Activated naive CD4-positive, alpha-beta T cell treated with Interleukin-2 at 50 U/mL for 16 hours (primary cell): ENCODE measurements at places on chromosomes 5 and 9.

DNA sequence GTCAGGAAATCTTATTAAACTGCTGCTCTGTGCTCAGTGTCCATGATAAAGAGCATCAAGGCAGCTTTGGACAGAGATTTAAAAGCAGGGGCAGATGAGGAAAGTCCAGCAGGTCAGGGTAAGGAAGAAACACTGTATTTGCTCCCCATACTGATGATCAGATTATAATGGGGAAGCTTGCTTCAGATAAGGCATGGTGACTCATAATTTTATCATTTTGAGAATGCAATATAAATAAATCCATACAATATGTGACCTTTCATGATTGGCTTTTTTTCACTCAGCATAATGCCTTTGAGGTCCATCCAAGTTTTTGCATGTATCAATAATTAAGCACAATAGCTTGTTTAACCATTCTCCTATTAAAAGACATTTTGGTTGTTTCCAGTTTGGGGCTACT lies 48.1 kb upstream of the LHFPL2 start:
- no peak for DNase-seq

DNA sequence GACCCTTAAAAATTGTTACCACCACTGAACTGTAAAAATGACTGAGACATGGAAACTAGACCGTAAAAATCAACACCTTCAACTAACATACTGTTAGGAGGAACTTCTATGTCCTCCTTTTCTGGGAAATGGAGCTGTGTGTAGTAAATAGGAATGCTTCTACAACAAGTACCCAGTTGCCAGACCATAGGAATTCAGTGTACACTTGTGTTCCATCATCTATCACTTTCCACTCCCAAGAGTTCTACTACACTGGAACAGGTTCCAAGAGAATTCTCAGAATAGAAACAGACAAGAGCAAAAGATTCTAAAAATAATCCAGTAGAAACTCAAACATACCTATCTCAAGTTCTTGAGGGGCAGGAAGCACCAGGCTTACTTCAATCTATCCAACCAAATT lies 23.6 kb downstream of the UBAP2 start:
- DNase-seq, result no peak

DNA sequence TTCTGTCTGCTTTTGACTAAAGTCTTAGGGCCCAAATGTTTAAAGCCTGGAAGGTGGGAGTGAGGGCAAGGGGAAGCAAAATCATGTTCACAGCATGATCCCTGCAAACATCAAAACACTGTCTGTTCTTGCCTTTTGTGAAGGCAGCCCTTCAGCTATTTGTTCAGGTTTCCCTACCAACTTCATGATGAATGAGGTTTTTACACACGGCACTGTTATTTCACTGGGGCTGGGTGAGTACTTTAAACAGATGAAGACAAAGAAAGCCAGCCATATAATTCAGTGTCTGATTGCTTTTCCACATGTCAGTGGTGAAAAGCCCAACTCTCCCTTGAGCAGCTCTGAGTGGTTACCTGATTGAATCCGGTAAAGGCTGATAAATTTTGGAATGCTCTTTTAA lies 224.7 kb upstream of the GRAMD2B start:
- no peak for DNase-seq

GRCh38 chr9:113322671-113323070 lies 17.4 kb downstream of the WDR31 start:
- DNase-seq, result no peak

GRCh38 chr9:90640361-90640760 lies 2.3 kb downstream of the DIRAS2 start:
- DNase-seq, result no peak

DNA sequence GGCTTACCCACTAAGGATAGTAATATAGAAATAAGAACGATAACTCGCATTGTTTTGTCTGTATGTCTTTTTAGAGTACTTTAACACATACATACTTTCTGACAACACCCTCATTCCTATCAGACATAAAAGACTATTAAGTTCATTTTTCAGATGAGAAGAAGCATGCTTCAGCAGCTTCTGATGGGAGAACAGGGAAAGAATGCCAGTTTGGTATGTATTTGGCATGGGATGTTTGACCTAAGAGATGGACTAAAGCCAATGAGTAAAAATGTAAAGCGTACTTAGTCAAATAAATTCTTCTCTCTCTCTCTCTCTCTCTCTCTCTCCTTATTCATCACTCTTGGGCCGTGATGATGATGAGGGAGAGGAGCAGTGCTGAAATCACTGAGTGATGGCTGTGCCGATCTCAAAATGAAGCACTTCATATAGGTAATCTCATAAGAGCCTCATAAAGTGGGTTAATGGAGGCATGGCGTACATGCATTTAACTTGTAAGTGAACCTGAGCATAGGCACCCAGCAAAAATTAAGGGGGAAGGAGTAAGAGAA lies 71.5 kb downstream of the SLIT3 start:
- DNase-seq, result no peak

DNA sequence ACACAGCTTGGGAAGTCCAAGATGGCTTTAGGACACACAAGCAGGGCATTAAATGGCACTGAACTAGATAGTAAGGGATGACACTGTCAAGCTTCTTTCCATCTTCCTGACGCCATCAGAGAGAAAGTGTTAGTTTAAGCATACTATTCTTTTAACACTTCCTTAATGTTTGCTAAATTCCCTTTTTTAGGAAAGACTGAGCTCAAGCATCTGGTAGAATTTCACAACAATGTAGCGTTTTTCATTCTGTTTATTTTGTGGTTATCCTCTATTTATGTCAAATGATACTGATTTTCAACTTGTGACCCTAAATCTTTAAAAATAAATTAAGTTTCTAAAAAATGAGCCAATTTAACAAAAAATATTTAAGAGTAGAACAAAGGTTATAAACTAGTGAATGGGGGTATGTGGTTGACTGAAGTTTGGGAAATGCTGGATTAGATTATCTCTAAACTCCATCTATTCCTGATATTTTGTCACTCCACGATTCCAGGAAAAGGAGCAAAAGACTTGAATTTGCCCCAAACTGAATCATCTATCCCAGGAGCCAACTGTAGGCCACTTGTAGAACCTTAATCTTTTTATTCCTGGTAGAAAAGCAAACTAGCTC lies 147.4 kb upstream of the KLF9 start:
- DNase-seq, result no peak

DNA sequence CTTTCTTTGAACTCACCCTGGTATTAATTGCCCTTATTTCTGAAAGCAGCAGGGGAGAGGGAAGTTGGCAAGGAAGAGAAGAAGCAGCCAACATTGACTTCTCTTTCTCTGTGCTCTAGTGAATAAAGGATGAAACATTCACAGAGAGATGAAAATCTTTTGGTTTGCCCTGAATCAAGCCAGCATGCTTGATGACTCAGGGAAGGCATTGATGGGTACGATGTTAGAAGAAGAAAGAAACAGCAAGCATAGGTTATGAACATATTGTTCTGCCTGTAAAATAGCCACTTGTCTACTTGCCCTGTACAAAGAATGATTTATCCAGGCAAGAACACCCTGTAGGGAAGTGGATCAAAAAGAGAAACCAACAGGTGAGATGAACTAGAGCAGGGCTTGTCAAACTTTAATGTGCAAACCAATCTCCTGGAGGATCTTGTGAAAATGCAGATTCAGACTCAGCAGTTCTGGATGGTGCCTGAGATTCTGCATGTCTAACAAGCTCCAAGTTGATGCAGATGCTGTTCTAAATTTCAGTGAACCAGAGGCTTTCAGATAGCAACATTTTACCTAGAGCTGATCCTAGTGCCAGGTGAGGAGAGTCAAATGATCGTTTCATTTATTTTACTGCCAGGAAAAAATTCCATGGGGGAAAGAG lies 586.6 kb upstream of the TLE4 start:
- DNase-seq, result no peak

- no peak for DNase-seq
Measured at GRCh38 chr9:93099551-93100275, 3.7 kb downstream of the CARD19 start.

DNA sequence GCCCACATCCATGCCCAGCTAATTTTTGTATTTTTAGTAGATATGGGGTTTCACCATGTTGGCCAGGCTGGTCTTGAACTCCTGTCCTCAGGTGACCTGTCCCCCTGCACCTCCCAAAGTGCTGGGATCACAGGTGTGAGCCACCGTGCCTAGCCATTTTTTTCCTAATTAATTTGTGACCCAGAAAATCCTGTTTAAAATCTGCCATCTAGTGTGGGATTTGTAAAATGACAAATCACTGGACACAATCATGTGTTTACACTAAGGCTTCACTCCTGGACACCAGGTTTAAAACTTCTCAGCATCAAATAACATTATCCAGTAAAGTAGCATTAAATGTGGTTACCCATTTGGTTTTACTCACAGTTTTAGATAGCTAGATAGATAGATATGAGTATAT lies 18.6 kb upstream of the KDM4C start:
- no peak for DNase-seq

DNA sequence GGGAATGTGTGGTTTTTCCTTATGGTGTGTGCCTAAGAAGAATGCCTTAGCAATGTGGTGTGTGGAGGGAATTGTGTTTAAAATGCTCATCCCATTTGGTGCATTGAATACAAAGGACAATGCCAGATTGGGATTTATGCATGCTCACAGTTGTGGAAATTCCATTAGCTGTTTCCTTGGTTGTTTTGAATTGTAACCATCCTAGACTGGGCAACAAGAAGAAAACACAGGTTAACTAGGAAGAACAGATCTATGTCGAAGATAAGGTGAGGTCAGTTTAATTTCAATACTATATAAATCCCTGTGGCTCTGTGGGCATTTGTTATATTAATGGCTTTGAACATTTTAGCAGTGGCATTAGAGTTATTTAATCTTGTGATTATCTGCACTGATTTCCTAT lies 266.8 kb downstream of the MAT2B start:
- no peak for DNase-seq

DNA sequence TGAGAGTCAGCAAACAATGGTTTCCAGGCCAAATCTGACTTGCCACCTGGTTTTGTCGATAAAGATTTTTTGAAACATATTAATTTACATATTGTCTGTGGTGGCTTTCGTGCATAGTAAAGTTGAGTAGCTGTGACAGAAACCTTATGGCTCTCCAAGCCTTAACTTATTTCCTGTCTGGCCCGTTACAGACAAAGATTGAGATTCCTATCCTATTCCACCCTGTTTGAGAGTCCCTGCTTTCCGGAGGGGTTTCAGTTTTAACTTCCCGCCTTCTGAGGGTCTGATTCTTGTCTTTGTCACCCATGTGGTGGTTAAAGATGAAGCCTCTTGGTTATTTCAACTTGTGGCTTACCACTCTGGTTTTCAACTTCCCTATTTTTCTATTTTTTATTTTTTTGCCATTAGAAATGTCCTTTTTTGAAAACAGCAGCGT lies 11.4 kb downstream of the OTULIN start:
- no peak for DNase-seq

DNA sequence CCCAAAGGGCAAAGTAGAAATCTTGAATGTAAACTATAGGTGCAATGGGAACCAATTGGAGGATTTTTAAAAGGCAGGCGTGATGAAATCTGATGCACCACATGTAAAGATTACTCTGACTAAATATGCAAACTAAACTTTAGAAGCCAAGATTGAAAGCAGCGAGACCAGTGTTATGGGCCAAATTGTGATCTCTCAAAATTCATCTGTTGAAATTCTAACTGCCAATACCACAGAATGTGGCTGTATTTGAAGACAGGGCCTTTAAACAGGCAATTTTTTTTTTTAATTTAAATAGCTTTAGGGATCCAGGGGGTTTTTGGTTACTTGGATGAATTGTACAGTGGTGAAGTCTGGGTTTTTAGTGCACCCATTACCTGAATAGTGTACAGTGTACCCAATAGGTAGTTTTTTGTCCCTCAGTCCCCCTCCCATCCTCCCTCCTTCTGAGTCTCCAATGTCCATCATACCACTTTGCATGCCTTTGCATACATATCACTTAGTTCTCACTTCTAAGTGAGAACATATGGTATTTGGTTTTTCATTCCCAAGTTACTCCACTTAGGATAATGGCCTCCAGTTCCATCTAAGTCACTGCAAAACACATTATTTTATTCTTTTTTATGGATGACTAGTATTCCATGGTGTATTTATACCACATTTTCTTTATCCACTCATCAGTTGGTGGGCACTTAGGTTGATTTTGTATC lies 69.7 kb downstream of the DRD1 start:
- no peak for DNase-seq

DNA sequence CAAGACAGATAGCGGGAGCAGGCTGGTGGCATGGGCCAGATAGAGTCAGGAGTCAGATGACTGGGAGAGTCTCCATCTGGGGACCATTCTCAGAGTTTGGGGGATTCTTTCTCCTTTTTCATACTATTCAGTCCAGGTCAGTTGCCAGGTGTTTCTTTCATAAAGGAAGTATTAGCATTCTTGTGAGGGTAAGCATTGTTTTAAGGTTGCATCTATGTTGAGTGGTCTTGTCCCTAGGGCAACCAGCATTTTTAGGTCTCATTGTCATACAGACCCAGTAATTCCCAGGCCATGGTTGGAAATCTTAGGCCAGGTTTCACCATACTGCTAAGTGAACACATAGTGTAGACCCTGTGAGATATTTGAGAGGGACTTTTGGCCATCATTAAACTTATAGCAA lies 122.3 kb upstream of the POC5 start:
- no peak for DNase-seq

- no peak for DNase-seq
Measured at GRCh38 chr5:103569313-103570060, 6.9 kb upstream of the NUDT12 start.

DNA sequence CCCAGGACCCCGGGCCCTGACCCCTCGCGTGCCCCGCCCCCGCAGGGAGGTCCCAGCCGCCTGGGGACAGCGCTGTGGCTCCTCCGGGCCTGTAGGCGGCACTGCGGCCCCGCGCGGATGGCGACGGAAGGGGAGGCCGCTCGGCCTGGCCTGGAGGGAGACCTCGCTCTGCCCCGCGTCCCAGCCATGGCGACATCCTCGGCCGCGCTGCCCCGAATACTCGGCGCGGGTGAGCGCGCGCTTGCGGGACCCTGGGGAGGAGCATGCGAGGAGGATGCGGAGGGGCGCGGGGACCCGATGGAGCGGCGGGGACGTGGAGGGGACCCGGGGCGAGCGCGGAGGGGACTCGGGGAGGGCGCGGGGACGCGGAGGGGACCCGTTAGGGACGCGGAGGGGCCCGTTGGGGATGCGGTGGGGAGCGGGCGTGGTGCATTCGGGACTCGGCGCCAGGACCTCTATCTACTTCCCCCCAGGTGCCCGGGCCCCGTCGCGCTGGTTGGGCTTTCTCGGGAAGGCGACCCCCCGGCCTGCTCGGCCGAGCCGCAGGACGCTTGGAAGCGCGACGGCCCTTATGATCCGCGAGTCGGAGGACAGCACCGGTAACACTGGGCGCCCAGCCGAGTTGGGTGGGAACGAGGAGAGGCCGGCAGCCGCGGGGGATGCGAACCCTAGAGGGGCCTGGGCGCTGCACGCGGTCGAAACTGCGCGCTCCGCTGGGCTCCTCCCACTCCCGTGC lies at the start of gene MRPS2:
TSS of gene MRPS2 (plus strand) at position 158 of the 736 bp plus-strand sequence. CDS start at position 187, 29 bp downstream.
- DNase-seq, result peak; percentile 89

DNA sequence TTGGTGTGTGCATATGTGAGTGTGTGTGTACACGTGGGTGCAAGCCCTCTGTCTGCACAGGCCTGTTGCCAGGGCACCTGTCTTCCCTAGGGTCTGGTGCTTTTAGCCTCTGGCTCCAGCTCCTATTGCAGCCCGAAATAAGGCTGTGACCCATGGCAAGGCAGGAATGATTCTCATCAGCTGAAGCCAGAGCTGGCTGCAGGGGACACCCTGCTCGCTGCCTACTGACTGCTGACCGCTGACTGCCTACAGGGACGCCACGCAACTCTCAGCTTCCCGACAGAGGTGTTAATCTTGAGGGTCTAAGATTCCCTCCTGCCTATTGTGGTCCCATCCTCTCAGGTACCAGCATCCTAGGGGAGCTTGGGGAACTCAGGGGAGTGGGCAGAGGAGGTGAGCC lies at the start of gene MYOZ3:
TSS of gene MYOZ3 (plus strand) at position 166 of the 400 bp plus-strand sequence. CDS start 1,691 bp downstream, outside the sequence.
- DNase-seq, result no peak

GRCh38 chr9:89814340-89815040 lies 209.7 kb downstream of the GADD45G start:
- no peak for DNase-seq
